ENCODE measurements at places on chromosomes 11 and 22.

DNA sequence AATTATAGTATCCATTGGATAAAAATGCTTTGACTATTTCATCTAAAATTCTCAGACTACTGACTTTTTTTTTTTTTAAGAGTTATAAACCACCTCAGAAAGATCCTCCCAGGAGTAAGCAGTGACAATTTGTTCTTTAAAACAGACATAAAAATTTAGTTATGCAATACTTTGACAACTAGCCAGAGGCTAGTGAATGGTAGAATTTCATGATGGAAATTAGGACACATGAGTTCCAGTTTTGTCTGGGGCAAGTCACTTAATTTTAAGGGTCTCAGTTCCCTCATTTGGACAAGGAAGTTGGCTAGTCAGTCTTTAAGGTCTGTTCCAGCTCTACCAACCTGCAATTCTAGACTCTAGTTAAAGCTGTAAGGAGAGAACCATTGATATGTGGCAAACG, 2.9 kb downstream of the IL18 start:
- no peaks in the 10 kb centered on the region for H3K36me3 ChIP-seq
- no peaks in the 10 kb centered on the region for H3K27me3 ChIP-seq
- no peak for DNase-seq
- H3K4me3 ChIP-seq: no peak overlapping the region
- H3K4me1 ChIP-seq: peaks cover 9% of the 10 kb centered on the region

DNA sequence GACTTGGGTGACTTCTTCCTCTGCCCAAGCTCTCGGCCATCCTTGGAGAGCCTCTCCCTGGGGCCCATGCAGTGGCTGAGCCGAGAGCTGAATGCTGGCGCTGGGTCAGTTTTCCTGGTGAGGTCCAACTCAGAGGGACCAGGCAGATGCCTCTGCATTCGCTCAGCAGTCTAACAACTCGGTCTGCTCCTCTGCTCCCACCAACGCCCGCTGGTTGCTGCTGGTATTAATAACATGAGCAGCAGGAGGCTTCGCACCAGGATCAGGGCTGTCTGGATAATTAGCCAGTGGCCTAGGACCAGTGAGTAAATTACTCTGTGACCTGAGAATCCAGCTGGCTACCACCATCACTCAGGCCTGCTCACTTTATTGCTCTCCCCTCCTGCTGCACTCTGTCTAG, 77.7 kb upstream of the FAM181B start:
- H3K36me3 ChIP-seq: no peaks in the 10 kb centered on the region
- H3K27ac ChIP-seq: no peak overlapping the region
- DNase-seq: no peak

DNA sequence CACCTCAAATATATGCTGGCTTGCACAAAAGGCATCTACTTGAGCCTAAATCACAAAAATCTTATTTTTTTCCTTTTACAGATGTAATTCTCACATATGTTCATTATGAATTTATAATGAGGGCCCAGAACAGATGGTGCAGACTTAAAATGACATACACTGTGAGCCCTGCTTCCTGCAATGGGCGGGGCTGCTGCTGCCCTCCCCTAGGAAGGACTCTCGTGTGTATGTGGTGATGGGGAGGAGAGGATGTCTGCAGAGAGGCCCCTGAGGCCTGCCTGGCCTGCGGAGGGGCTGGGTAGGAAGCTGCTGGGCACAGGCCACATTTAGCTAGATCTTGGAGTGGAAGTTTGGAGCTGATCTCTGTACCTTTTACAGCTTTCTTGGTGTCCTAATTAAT, 233.4 kb upstream of the KIRREL3 start:
- H3K36me3 ChIP-seq: no peaks in the 10 kb centered on the region
- H3K27ac ChIP-seq: no peak overlapping the region
- H3K27me3 ChIP-seq: no peaks in the 10 kb centered on the region
- H3K4me3 ChIP-seq: no peak overlapping the region
- H3K4me1 ChIP-seq: no peaks in the 10 kb centered on the region
- no peak for DNase-seq

DNA sequence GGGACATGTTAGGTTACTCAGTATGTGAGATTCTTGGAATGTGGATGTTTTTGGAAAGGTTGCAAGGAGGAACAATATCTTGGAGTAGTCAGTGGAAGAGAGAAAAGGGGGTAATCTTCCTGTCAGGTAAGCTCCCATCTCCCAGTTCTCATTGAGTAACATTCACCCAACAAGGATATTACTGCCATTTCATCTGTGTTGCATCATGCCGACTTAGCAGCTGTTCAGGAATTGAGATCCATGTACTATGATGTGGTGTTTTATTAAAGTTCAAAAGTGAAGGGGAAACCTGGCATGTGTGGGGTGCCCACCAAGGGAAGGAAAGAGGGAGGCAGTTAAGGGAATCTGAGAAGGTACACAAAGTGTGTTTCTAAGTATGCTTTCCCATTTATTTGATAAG, 58.4 kb upstream of the RASSF10 start:
- no peaks in the 10 kb centered on the region for H3K27me3 ChIP-seq
- no peaks in the 10 kb centered on the region for H3K36me3 ChIP-seq
- no peak for DNase-seq
- no peaks in the 10 kb centered on the region for H3K4me1 ChIP-seq
- no peak overlapping the region for H3K4me3 ChIP-seq

- H3K36me3 ChIP-seq: peaks cover 13% of the 10 kb centered on the region
- no peaks in the 10 kb centered on the region for H3K4me1 ChIP-seq
- no peak overlapping the region for H3K27ac ChIP-seq
Measured at GRCh38 chr22:46362203-46362933, 26.9 kb downstream of the TRMU start.

GRCh38 chr22:42296381-42296853, 26.0 kb upstream of the TCF20 start:
- peaks cover 26% of the 10 kb centered on the region for H3K4me1 ChIP-seq
- no peak for DNase-seq
- no peak overlapping the region for H3K4me3 ChIP-seq
- H3K27me3 ChIP-seq: no peaks in the 10 kb centered on the region
- no peaks in the 10 kb centered on the region for H3K36me3 ChIP-seq
- H3K27ac ChIP-seq: no peak overlapping the region

- no peak overlapping the region for H3K27ac ChIP-seq
- H3K36me3 ChIP-seq: peaks cover 16% of the 10 kb centered on the region
- DNase-seq: no peak
- no peak overlapping the region for H3K4me3 ChIP-seq
- no peaks in the 10 kb centered on the region for H3K4me1 ChIP-seq
- H3K27me3 ChIP-seq: no peaks in the 10 kb centered on the region
Measured at GRCh38 chr22:49903322-49904039, 14.8 kb downstream of the ALG12 start.

DNA sequence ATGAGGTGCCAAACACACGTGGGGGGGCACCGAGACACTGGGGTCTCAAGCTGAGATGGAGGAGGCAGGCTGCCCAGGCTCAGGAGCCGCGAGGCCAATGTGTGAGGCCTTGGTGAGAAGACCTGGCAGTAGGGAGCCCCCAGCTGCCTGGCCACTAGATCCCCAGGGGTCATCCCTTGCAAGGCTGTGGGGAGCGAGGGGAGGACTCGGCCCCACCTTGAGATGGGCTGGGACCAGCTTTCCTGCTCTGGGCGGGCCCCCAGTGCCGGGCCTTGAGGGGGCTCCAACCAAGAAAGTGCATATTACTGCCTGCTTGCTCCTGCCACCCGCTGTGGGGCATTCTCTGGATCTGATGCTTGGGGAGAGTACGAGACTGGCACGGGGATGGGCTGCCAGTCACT, 107.0 kb downstream of the CTTN start:
- no peaks in the 10 kb centered on the region for H3K27me3 ChIP-seq
- H3K4me3 ChIP-seq: no peak overlapping the region
- no peaks in the 10 kb centered on the region for H3K36me3 ChIP-seq
- DNase-seq: no peak
- H3K4me1 ChIP-seq: no peaks in the 10 kb centered on the region
